ENCODE measurements at places on chromosomes 16 and 17.

- DNase-seq = peak; percentile 64
These were observed at the start of gene ITGB4 for GRCh38 chr17:75720656-75721462. ITGB4 (plus strand) TSS chr17:75721459; CDS start chr17:75724704, 3,245 bp downstream.

DNA sequence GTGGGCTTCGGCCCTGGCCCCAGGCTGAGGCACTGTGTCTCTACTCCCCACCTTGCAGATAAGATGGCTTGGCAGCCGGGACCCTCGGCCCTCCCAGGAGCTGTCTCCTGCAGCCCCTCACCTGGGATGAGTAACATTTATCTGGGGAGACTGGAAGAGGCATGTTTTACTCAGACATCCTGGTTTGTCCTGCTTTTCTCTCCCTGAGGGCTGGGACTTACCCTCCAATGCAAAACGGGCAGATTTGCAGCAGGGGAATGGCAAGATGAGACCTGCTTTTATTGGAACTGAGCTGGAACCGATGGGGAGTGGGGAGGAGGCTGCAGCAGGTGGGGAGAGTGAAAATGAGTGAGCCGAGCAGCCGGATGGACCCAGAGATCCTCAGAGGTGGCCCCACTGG, 27.3 kb upstream of the UBE2G1 start:
- DNase-seq = no peak

GRCh38 chr16:75420987-75421819, 12.1 kb downstream of the CFDP1 start:
- peak; percentile 20 for DNase-seq

- DNase-seq = no peak
These were observed 9.8 kb downstream of the CHST6 start for GRCh38 chr16:75485230-75486013.

DNA sequence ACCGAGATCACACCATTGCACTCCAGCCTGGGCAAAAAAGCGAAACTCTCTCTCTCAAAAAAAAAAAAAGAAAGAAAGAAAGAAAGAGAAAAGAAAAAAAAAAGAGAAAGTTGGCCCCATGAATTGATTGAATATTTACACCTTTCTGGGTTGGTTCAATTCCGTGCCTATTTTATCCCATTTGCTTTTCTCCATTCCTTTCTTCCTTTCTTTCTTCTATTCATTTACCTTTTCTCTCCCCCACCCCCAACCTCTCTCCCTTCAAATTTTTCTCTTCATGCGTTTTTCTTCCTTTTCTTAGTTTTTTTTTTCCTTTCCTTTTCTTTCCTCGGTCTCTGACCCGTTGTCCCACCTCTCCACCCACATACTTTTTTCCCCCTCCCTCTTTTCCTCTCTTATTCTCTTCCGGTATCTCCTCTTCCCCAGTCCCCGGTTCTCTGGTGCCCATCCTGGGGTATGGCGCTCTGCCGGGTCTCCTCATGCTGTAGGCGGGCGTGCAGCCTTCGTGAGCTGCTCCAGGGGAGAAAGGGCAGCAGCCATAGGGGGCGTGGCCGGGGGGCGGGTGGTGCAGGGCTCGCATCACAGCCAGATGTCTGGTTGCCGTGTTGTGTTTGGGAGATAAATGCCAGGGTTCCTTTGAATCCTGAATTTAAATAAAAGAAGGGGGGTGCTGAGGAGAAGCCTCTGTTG, 5.3 kb upstream of the COL1A1 start:
- DNase-seq = peak; percentile 33

DNA sequence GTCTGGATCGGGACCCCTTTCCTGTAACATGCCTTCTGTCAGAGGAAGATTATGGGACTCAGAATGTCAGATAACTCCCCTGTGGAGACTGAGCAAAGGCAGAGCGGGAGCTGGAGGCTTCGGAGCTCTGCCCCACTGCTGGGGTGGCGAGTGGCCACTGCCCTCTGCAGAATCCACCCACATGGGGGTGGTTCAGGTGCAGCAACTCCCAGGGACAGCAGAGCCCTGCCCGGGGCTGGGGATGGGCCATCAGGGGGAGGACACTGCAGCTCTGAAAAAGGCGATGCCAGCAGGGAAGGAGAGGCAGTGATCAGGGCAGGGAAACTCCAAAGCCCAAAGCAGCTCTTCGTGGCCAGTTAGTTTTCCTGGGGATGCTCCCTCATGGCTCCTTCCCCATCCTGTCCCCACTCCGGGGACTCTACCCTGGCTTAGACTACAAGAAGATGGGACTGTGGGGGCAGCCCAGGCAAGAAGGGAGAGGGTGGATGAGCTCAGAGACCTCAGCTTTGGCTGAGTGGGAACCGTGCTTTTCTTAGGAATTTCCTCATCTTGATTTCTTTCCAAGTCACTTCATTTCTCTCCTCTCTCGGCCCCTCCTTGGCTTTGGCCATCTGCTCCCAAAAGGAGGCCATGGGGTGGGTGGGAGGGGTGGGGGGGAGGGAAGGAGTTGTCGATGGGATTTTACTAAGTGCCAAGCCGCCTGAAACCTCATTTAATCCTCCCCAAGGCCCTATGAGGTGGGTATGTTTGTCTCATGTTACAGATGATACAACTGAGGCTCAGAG, 4.0 kb downstream of the CA4 start:
- no peak for DNase-seq

- DNase-seq = no peak
These were observed 3.2 kb upstream of the SCRN2 start for GRCh38 chr17:47844227-47844626.

- no peak for DNase-seq
These were observed 12.9 kb downstream of the KRT39 start for GRCh38 chr17:40953881-40954280.

DNA sequence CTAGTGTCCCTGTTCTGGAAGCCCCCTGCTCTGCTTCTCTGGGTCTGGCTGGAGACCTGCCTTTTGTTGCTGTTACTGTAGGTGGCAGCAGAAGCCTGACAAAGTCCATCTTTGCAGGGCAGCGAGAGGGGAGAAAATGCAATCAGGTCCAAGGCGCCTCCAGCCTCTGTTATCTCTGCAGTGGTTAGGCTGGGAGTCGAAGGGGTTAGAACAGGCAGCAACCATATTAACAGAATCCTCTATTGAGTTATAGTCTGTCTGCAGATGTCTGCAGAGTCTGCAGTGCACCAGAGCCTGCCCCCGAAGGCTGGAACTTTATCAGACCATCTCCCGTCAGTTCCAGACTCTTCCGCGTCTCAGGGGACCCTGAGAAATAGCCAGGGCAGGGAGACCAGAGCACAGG, 404.9 kb upstream of the EEF2KMT start:
- no peak for DNase-seq

- DNase-seq = no peak
These were observed 26.3 kb downstream of the ARHGAP23 start for GRCh38 chr17:38454532-38454931.

- DNase-seq = peak; percentile 80
These were observed 948 bp downstream of the UTP18 start for GRCh38 chr17:51261024-51261963.

DNA sequence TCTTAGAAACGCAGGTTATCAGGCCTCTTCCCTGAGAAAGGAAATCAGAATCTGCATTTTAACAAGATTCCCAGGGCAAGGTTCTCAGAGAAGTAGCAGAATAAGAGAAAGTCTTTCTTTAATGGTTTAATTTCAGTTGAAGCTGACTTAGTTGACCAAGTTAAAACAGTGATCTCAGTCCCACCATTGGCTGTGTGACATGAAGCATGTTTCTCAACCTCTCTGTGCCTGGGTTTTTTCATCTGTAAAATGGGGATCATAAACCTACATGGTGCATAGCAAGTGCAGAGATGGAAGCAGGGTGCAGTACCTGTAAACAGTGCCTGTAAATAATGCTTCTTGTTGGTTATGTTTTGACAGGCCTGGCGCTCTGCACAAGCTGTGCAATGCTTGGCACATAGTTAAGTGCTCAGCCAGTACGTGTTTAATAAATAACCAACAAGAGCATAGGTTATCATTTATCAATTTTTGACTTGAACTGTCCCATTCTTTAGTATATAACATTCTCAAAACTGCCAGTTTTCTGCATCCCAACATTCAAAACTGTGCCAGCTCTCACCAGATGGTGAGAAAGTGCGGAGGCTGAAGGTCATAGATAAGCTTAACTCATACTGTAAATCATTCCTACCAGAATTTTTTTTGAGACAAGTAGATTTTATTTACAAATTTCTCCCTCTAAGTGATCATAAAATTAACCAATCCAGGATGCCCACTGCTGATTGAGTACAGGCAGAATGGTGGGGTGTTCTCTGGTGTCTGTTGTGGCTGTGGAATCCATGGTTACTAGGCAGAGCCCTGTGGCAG, 6.9 kb downstream of the C17orf67 start:
- no peak for DNase-seq

DNA sequence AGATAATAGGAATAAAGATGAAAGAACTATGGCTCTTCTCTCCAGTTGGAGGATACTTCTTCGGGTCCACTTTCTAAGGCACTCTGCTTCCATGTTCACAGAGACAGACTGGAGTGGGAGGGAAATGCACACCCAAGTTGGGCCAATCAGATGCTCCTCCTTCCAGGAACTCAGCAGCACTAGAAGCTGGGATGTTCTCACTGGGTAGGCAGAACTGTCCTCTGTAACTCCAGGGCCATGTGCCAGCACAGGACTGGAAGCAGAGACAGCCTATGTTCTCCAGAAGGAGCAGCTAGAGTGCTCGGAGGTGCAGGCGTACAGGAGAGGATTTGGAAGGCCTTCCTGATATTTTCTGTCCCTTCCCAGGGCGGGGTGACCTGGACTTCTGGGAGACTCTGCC, 49.9 kb upstream of the SREBF1 start:
- no peak for DNase-seq

DNA sequence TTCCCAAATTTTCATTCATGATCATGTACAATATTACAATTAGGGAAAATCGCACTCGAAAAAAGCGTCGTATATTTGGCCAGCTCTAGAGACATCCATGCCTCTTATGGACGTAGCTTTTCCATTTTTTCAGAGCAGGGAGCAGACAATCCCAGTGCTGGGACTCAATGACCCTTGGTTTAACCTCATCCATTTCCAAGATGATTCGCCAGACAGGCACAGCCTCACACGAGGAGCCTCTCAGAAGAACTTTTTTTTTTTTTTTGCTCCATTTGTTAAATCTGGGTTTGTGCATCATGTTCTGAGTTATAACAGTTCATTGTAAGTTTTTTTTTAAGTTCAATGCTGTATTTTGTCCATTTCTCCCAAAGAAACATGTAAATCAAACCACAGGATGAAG, 92.1 kb downstream of the ZDHHC7 start:
- DNase-seq = no peak

DNA sequence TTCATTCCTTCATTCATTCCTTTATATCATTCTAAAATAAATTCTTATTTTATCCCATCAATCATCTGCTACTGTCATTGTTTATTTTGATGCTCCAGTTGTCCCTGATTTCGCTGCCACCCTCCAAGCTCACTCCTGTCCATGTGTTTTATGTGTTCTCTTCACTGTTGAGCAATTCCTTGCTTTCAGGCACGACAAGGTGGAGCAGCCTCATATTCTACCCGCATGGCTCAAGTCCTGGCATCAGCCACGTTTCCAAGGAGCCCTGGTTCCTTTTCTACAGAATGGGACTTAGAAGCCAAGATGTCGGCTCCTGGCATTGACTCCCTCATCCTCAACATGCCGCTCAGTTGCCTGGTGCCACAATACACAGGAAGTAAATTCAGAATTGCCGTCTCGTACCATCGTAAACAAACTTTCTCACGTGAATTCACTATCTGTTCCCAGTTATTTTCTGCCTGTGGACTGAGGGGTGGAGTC, 139.0 kb downstream of the RPTOR start:
- no peak for DNase-seq

DNA sequence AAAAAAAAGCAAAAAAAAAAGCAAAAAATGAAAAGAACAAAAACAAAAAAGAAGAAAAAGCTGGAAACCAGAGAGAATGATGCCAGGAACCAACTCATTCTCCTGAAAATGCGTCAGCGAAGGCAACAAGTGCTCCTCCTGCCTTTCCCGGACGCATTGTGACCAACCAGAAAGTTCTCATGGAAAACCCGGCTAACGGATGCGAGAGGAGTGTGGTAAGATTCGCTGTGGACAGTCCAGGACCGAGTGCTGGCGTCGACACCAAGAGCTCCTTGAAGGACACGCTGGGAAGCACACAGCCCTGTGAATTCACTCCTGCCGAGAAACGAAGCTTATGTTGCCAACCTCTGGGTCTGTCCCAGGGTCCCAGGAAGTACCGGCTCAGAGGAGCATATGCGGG, 43.4 kb downstream of the METRNL start:
- no peak for DNase-seq

DNA sequence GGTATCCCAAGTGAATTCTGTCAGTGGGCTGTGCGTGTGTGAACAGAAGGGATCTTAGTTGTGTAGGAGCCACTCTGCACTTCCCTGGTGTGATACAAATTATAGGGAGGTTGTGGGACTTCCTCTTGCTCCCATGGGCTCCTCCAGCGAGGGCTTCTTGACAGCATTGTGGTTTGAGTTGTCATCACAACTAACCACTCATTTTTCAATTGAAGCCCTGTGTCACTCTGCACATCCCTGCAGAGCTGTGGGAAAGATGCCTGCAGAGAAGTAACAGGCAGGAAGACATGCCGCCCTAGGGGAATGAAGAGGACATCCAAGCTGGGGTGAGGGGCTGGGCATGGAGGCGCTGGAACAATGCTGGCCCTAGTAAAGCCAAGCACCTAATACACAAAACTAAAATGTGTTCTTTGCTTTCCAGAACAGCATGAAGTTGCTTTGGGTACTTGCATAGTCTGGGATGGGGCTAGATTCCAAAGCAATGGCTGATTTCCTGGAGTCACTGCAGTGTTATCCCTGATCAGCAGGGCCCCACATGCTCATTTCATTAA, 692.5 kb downstream of the TOX3 start:
- no peak for DNase-seq

DNA sequence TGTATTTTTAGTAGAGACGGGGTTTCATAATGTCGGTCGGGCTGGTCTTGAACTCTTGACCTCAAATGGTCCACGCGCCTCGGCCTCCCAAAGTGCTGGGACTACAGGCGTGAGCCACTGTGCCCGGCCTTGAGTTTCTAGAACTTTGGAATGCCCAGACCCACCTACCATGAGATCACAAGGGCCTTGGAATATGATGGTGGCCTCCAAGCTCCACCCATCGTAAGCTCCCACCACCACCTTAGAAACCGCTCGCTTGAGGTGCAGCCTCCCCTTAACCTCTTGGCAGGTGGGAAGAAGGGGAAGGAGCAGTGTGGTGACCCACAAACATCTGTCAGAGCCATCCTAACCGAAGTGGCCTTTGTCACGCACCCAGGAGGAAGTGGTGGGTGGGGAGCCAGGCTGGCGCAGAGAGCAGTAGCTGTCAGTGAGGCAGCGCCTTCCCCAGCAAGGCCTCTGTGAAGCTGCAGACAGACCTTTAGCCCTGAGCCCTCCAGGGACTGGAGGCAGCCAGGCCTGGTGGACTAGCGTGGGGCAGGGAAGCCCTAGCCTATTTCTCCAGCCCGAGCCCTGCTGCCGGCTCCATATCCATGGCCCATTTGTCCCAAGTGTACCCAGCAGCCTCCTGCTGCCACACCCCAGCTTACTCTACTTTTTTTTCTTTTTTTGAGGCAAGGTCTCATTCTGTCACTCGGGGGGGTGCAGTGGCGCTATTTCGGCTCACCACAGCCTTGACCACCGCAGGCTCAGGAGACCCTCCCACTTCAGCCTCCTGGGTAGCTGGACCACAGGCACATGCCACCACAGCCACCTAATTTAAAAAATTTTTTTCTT, 13.1 kb upstream of the SEPHS2 start:
- peak; percentile 87 for DNase-seq

Data from stimulated activated CD4-positive, alpha-beta T cell treated with anti-CD3 and anti-CD28 coated beads, Interleukin-2, amount 100 ng/mL, for 24 hours (primary cell).